ENCODE measurements at places on chromosomes 5 and 9.

DNA sequence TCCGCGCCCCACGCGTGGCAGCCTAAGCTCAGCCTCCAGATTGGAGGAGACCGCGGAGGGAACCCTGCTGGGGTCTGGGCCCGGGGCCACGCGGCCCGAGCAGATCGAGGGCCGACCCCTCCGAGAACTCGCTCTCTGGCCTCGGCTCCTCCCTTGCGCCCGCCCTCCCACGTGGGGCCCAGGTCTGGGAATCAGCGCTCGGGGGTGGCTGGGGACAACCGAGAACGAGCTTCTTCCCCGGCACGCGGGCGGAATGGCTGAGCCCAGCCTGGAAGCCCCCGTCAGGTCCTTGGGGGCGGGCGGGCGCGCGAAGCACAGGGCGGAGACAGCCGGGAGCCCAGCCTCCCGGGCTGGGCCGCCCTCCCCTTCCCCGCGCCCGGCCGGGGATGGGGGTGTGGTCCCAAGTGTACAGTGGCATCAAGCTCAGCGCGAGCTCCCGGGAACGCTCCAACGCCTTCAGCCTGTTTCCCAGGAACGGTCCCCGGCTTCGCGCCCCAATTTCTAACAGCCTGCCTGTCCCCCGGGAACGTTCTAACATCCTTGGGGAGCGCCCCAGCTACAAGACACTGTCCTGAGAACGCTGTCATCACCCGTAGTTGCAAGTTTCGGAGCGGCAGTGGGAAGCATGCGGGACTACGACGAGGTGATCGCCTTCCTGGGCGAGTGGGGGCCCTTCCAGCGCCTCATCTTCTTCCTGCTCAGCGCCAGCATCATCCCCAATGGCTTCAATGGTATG is at the start of gene SLC22A4:
Gene SLC22A4, plus strand, starts transcription at position 403 of the 736 bp plus-strand sequence. Its CDS starts 223 bp downstream, at position 626.
- peak; percentile 75 for DNase-seq

- no peak for DNase-seq
These were observed 134.6 kb upstream of the PHYKPL start for GRCh38 chr5:178366998-178367735.

- DNase-seq = no peak
These were observed 122.0 kb downstream of the DRD1 start for GRCh38 chr5:175321927-175322532.

DNA sequence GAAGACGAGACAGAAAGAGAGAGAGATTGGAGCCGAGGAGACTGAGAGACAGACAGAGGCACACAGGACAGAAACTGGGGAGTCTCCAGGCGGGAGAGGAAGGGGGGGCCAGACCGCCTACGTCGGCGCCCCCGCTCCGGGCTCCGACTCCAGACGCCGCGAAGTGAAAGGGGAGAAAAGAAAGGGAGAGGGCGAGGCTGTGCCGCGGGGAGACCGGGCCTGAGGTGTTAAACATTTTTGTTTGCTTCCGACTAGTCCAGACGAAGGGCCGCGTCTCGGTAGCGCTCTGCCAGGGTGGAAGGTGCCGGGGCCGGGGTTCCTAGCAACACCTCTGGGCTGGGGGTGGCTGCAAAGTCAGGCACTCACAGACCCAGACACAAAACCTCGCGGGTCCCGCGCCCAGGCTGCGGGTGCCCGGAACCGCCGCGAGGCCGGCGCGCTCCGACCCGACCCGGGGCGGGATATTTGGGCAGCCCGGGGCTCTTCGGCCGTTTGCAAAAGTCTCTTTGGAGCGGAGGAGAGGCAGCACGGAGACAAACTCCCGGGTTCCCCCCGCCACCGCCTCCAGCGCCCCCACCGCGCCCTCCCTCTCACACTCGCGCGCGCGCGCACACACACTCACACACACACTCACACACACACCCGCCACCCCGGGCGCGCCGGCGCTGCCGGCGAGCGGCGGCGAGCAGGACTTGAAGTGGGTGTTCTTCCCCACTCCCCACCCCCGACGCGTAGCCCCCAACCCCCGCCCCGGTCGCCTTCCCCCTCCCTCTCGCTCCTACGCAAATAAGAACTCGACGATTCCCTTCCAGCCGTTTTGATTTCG is 626 bp upstream of the FST start:
- no peak for DNase-seq

DNA sequence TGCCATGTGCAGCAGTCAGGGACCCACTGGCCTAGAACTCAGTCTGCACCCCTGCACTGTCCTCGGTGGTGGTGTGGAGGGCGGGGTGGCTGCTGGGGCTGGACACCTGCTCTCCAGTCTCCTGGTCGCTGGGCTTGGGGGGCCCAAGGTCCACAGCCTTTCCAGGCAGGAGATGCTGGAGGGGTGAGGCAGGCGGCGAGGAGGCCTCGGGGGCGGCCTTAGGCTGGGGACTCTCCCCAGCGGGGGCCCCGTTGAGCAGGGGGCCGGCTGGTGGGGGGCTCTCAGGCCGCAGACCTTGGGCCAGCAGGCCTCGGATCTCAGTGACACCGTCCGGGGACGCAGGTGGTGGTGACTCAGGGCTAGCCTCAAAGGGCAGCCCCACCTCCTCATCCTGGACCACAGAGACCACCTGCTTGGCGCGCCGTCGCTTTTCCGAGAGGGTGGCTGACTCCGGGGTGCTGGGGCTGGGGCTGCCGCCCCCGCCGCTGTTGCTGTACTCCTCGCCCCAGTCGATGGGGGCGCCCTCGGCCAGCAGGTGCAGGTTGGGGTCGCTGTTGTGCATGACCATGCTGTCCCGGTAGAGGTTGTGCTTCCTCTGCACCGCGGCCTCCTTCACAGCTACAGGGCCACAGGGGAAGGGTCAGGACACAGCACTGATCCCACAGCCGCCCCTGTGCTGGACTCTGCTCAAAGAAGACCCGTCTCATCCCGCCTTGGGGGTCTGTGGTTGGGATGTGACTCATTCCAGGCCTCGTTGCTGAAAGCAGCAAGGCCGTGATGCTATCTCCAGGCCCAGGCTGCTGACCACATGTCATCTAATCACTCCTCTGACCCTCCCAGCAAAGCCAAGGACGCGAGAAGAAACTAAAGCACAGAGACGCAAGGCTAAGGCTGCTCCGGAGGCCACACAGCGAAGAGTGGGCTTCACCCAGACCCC is 55.8 kb downstream of the LRSAM1 start:
- DNase-seq = no peak

DNA sequence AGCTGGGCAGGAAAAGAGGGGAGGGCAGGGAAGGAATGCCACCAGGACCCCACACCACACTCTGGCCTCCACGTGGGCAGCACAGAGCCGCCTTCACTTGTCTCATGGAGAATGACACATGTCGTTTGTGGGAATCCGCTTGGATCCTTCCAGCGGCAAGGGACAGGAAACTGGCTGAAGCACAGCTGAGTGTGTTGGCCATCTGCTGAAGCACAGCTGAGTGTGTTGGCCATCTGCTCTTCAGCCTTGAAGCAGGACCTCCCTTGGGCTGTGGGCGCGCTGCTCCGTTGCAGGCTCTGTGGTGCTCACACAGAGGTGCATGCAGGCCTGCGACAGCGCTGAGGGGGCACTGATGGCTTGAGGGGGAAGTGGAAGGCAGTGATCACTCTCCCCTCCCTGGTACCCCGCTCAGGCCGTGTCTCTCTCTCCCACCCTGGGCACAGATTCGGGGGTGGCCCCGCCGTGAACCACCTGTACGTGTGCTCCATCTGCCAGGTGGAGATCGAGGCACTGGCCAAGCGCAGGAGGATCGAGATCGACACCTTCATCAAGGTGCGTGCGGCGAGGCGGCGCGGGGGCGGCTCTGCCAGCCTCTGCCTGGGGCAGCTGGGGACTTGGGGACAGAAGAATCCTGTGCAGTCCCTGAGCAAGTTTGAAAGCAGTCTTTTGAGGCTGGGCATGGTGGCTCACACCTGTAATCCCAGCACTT is 40.6 kb downstream of the USP20 start:
- no peak for DNase-seq

- DNase-seq = no peak
These were observed 383.4 kb downstream of the TMEM38B start for GRCh38 chr9:106077731-106078130.

GRCh38 chr5:131794586-131794985 is 2.2 kb downstream of the FNIP1 start:
- DNase-seq = no peak

DNA sequence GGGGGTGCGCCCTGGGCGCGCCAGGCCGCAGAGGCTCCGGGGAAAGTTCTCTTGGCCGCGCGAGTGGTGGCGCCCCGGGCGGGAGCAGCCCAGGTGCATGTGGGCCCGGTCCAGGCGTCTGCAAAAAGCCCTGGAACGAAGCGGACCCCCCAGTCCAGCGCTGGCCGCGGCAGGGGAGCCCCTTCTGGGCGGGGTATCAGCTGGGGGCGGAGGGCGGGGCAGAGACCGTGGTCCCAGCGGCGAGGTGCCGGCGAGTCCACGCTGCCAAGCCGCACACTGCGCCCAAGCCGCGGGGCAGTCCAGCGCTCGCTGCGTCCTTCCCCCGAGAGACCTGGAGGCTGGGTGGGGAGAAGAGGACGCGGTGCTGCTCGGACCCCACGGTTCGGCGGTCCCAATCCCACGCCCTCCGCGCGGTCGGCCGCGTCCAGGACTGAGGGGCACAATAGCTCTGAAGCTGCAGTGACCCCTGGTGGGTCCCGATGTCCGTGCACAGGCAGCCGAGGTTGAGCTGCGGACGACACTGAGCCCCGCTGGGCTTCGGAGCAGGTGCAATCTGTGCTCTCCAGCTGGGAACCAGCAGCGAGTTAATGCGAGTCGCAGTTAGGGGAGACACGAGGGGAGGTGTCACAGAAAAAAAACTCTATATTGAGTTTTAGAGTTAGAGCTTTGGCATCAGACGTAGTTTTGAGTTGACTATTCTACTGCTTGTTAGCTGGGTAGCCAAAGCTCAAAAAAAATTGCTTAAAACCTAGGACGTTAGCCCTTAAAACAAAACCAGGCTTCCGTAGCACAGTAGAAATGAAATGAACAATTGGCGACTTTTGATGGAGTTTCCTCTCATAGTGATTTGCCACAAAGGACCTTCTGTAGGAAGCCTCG is 1.1 kb upstream of the EPB41L4A start:
- DNase-seq = peak; percentile 34

GRCh38 chr5:8329773-8330172 is 460.8 kb downstream of the MTRR start:
- no peak for DNase-seq

DNA sequence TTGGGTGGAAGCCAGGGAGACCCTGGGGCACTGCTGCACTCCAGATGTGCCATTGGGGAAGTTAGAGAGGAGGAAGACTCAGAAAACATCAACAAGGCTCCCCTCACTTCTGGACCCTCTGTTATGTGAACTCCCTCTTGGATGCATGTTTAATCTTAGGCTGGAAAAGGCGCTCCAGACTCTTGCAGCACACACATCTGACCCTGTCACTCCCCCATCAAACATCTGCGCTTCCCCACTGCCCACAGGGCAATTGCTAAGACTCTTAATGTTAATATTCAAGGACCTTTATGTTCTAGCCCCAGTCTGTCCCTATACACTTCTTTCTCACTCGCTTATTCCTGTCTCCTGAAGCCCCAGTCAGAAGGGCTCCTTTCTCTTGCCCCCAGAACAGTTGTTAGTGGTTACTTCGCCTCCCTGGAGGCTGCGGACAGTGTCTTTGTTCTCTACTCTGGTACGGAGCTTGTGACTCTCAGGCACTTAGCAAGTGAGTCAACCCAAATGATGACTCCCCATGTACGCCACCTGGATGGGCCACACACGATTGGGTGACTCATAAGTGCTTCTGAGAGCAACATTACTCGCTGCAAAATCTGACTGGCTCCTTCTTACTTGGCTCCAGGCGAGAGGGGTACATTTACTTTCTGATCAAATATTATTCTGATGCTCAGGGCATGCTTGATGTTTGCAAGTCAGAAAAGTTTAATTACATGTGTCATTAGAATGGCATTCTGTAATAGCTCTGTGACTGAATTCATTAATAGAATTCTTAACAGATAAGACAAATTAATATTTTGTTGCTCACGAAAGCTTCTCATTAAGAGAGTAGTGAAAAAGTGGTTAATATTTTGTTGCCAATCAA is 193.6 kb downstream of the HSPA4 start:
- DNase-seq = peak; percentile 20

- DNase-seq = no peak
These were observed 646 bp downstream of the SWI5 start for GRCh38 chr9:128276574-128277270.

GRCh38 chr9:102106439-102106838 is 368.0 kb upstream of the GRIN3A start:
- no peak for DNase-seq

GRCh38 chr5:120088836-120089235 is 375.3 kb upstream of the PRR16 start:
- no peak for DNase-seq

DNA sequence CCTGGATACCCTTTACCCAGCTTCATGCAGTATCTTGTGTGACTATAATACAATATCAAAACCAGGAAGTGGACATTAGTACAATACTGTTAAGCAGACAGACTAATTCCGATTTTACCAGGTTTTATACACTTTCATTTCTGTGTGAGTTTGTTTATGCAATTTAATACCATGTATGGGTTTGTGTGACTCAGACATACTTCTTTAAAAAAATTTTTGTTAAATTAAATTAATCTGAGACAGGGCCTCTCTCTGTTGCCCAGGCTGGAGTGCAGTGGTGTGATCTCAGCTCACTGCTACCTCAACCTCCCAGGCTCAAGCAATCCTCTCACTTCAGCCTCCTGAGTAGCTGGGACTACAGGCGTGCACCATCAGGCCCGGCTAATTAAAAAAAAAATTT is 156.8 kb downstream of the GAPVD1 start:
- DNase-seq = no peak

GRCh38 chr5:160926428-160926827 is 74.4 kb upstream of the ATP10B start:
- no peak for DNase-seq

GRCh38 chr5:4020400-4020799 is 424.8 kb downstream of the IRX1 start:
- no peak for DNase-seq

GRCh38 chr5:169832845-169833244 is 147.4 kb downstream of the INSYN2B start:
- no peak for DNase-seq

DNA sequence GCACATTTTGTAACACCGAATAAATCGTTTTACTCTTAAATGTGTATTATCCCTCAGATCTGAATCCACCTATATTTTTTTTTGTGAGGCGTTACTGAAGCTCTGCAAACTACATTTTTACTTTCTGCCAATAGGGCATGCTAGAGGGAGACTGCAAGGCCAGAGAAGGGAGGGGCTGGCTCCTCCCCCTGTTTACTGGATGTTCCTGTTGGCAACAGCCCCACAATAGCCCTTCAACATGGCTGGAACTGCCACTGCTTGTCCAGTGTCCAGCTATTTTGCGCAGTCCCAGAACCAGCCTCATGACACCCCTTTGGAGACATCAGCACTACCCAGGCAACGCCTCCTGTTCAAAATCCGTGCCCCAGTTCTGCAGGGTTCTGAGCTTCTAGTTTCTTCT is 85.4 kb upstream of the MIER3 start:
- no peak for DNase-seq

GRCh38 chr5:94508461-94509148 is 109.8 kb downstream of the KIAA0825 start:
- DNase-seq = no peak

- no peak for DNase-seq
These were observed 117.4 kb downstream of the RGS3 start for GRCh38 chr9:113580954-113581311.

DNA sequence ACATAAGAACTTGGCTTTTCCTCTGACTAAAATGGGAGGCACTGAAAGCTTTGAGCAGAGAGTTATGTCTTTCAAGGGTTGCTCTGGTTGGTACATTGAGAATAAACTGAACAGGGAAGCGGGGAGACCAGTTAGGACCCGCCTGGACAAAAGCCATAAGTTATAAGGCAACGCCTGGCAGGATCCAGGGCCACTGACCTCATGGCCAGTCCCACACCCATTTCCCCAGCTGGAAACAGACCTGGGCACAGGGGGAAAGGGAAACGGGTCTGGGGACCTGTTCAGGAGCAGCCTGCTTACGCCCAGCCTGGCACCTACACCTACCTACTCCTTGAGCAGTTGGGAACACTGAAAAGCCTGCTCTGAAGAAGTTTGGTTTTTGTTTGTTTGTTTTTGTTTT is 1.3 kb downstream of the SPINK4 start:
- DNase-seq = no peak
